Stomach (tissue), 19 donors: ENCODE measurements at places on chromosomes 12 and 14.

GRCh38 chr14:38309522-38310277 is 53.8 kb upstream of the CLEC14A start:
- H3K27ac ChIP-seq = no peak overlapping the region
- no peaks in the 10 kb centered on the region for H3K4me1 ChIP-seq
- H3K4me3 ChIP-seq = no peak overlapping the region

GRCh38 chr14:92413379-92413778 is 90.4 kb downstream of the SLC24A4 start:
- no peak overlapping the region for H3K27ac ChIP-seq
- H3K36me3 ChIP-seq = no peaks in the 10 kb centered on the region
- no peak overlapping the region for H3K4me3 ChIP-seq

DNA sequence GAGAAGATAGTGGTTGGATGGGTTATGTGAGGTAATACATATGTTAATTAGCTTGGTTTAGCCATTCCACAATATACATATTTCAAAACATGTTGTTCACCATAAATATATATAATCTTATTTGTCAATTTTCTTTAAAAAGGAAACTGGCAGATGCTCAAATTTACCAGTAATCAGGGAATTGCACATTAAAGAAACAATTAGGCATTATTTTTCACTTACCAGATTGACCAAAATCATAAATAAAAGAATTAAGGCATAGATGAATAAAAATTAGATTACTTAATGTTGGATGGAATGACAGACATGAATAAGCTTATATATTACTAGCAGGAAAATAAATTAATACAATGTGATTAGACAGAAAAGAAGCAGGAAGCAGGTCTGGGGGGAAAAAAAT is 147.2 kb downstream of the PLEKHA5 start:
- H3K4me3 ChIP-seq = no peak overlapping the region
- peaks cover 11% of the 10 kb centered on the region for H3K4me1 ChIP-seq
- H3K36me3 ChIP-seq = peaks cover 27% of the 10 kb centered on the region
- H3K27ac ChIP-seq = no peak overlapping the region
- H3K27me3 ChIP-seq = no peaks in the 10 kb centered on the region
- DNase-seq = no peak

GRCh38 chr12:56589783-56590182 is 40.3 kb downstream of the BAZ2A start:
- H3K27me3 ChIP-seq = no peaks in the 10 kb centered on the region
- no peak for DNase-seq
- H3K36me3 ChIP-seq = peaks cover 48% of the 10 kb centered on the region
- H3K4me3 ChIP-seq = no peak overlapping the region
- H3K4me1 ChIP-seq = no peaks in the 10 kb centered on the region

DNA sequence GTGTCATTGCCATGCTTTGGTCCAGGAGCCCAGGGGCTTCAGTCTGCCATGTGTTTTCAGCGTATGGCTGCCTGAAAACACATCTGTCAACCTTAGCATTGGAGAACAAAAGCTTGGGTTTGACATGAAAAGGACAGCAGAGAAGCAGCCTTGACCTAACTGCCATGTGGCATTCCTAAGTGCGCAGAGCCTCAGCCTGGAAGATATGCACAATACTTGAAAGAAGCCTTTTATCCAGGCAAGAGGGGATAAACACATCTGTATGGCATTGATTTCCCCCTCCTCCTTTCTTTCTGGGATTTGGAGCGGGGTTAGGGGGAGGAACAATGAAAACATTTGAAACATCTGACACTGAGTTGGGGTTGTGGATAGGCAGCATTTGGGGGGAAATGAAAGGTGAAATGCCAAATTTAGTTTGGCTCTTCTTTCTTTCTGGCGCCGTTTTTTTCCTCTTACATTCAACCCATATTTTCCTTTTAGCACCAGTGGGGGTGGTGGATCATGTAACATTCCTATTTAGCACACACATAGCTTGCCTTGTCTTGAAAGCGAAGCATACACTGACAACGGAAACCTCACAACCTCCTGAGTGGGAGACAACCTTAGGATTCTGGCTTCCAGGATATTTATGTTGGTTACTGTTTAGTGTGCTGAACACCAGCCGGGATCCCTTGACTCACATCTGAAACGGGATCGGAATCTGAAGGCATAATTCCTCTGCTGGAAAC is 177.0 kb downstream of the C12orf75 start:
- H3K27me3 ChIP-seq = peaks cover 21% of the 10 kb centered on the region
- no peaks in the 10 kb centered on the region for H3K36me3 ChIP-seq
- H3K4me1 ChIP-seq = no peaks in the 10 kb centered on the region
- H3K4me3 ChIP-seq = no peak overlapping the region
- DNase-seq = no peak
- H3K27ac ChIP-seq = no peak overlapping the region

DNA sequence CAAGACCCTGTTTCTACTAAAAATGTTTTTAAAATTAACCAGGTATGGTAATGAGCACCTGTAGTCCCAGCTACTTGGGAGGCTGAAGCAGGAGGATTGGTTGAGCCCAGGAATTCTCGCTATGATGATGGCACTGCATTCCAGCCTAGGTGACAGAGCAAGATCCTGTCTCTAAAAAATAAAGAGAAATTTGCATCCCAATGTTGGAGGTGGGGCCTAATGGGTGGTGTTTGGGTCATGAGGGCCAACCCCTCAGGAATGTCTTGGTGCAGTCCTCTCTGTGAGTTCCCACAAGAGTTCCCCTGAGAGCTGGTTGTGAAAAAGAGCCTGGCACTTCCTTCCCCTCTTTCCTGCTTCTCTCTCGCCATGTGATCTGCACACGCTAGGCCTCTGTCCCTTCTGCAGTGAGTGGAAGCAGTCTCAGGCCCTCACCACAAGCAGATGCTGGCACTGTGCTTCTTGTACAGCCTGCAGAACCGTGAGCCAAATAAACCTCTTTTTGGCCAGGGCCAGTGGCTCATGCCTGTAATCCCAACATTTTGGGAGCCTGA is 11.3 kb downstream of the ACOT6 start:
- H3K27ac ChIP-seq = no peak overlapping the region
- H3K4me1 ChIP-seq = no peaks in the 10 kb centered on the region
- no peak overlapping the region for H3K4me3 ChIP-seq

- H3K27ac ChIP-seq = no peak overlapping the region
- no peak overlapping the region for H3K4me3 ChIP-seq
- DNase-seq = no peak
These were observed 92.9 kb downstream of the ATXN2 start for GRCh38 chr12:111506260-111506659.

GRCh38 chr12:21773263-21773741 is 1.2 kb downstream of the KCNJ8 start:
- peak; percentile 67 for DNase-seq
- H3K4me1 ChIP-seq = peaks cover 4% of the 10 kb centered on the region
- no peaks in the 10 kb centered on the region for H3K36me3 ChIP-seq
- H3K4me3 ChIP-seq = peak overlapping the region; percentile 60

- H3K27me3 ChIP-seq = no peaks in the 10 kb centered on the region
- H3K4me1 ChIP-seq = no peaks in the 10 kb centered on the region
- no peak overlapping the region for H3K27ac ChIP-seq
- no peaks in the 10 kb centered on the region for H3K36me3 ChIP-seq
- H3K4me3 ChIP-seq = no peak overlapping the region
These were observed 1105.5 kb upstream of the TMEM132C start for GRCh38 chr12:127161466-127161865.

DNA sequence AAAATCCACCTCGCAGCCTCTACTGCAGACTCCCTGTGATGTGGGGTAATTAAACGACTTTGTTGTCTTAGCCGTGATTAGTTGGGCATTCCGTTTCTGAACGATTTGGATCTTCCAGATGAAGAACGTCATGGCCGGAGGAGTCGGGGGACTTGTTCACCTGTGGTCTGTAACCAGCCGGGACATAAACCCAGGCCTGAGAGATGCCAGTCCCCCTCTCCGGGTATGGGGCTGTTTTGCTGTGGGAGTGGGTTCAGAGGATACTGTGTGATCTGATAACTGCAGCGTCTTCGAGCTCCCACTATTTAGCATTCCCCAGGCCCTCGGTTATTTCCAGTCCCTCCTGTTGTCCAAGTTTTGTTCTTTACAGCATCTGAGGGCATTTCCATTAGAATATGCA is 96.1 kb downstream of the PIWIL1 start:
- H3K27ac ChIP-seq = no peak overlapping the region
- H3K27me3 ChIP-seq = no peaks in the 10 kb centered on the region
- H3K36me3 ChIP-seq = no peaks in the 10 kb centered on the region
- no peak for DNase-seq

DNA sequence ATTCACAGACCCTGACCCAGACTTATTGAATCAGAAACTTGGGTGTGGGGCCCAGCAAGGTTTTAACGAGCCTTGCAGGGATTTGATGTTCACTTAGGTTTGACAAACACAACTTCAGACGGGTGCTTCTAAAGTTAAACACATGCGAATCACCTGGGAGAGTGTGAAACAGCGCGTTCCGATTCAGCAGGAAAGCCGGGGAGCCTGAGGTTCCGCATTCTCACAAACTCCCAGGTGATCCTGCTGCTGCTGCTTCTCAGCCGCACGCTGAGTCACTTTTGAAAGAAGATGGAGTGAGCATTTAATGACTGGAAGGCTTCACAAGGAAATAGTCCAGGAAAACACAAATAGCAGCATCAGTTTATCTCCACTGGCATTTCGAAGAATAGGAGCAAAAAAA is 44.2 kb upstream of the DDX11 start:
- no peaks in the 10 kb centered on the region for H3K36me3 ChIP-seq
- H3K27ac ChIP-seq = no peak overlapping the region
- H3K4me3 ChIP-seq = no peak overlapping the region
- no peaks in the 10 kb centered on the region for H3K4me1 ChIP-seq
- DNase-seq = no peak
